ENCODE measurements at places on chromosomes 2 and 18.
A peak's percentile ranks its signal among the peaks of the same experiment; 100 is the strongest.

DNA sequence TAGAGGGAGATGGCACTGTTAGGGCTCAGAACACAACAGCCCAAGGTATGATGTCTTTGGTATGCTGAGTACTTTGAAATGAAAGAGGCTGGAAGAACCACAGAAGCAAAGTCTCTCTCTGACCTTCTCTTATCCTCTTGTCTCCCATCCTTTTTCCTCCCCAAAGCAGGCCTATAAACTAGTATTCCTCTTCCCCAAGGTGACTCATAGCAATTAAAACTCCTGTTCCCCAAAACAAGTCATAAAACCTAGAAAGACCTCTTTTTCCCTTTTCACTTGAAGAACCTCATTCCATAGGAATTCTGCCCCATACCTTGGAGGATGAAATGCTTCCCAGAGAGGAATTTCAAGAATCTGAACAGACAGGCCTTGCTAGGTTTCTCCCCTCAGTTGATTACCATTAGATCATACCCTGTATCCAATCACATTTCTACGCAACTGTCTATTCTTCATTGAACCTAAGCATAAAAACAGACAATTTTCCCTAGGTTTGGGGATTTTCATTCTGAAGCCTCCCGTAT, 25.7 kb downstream of the MDH1 start:
- DNase-seq = no peak

GRCh38 chr2:47799031-47799609, 16.2 kb downstream of the MSH6 start:
- DNase-seq = no peak

GRCh38 chr18:47730795-47731194, 199.7 kb downstream of the SMAD2 start:
- no peak for DNase-seq

GRCh38 chr2:16613539-16614011, 52.1 kb downstream of the CYRIA start:
- DNase-seq = no peak

GRCh38 chr2:233059797-233060500, at the start of gene INPP5D:
INPP5D (plus strand) TSS chr2:233060342; CDS start chr2:233060479, 137 bp downstream.
- peak; percentile 48 for DNase-seq

DNA sequence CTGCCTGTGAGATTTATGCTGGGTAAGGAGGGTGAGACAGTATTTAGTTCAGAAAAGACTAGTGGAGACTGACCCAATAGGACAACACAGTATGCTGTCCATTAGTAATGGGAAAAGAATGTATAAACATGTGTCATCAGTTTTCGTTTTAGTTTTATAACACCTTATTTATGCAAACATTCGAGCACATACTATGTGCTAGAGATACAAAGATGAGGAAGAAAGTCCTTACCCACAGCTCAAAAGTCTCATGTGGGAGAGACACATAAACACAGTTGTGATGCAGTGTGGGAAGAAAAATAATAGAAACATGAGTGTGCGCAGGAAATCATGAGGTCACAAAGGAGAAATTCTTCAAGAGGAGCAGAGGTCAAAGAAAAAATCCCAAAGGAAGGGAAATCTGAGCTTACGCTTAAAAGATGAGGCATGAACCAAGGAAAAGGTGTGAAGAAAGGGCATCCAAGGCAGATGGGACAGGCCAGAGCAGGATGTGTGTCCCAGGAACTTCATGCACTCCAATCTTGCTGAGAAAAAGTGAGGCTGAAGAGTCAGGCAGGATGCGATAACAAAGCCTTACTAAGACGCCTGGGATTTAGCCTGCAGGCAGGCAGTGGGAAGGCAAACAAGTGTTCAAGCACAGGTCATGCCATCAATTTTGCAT, 8.1 kb downstream of the METTL21A start:
- DNase-seq = no peak

- DNase-seq = no peak
Observed at GRCh38 chr18:5439986-5440696, 103.7 kb downstream of the EPB41L3 start.

GRCh38 chr2:195009202-195009601, 647.8 kb upstream of the SLC39A10 start:
- no peak for DNase-seq

DNA sequence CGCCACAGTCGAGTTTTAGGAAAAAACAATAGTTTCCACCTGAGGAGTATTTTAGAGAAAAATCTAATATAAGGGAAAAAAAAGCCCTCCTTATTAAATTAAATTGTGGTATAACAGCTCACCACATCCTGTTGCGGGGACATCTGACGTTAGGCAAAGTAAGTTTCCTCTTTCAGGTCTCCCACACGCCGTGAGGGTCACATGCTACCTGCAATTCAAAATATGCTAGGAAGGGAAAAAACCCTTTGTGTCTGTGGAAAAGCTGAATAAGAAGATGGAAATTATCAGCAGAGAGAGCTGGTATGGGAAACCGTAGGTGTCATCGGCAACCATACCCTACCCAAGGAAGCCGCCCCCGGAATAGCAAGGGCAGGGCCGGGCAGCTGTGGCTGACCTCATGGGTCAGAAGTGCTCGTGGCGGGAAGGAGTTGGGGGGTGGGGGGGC, 128.0 kb downstream of the NFATC1 start:
- peak; percentile 64 for DNase-seq

DNA sequence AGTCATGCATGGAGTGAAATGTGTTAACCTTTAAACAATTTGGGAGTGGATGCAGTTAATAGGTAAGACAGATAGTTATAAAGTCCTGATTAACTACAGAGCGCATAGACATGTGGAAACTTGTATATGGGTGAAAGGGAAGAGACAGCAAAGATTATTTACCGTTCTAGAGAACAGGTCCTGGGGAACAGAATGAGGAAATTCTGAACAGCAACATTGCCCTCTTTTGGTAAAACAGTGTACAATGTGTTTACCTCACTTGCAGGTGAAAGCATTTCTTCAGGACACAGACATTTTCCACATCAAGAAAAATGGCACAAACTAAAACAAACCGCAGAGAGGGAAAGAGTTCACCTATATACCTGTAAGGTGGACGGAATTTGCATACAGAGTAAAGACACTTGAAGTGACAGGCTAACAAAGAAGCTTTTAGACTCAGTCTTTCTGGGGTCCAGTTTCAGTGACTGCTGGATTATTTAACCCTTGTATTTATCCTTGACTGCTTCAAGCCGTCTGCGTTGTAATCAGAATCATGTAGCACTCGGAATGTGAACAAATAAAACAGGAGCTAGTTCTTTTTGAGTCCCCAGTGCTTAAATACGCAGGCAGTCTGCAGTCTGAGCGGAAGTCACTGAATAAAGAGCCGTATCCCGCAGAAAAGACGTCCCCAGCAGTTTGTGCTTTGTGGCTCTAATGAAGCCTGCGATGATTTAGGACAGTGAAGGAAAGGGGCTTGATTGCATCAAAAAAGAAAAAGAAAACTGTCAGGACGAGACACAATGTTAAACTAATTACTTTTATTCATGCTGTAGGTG, 364.8 kb upstream of the GALNT5 start:
- DNase-seq = no peak
